GM12864 (cell line): ENCODE measurements at places on chromosomes 5 and 9.

DNA sequence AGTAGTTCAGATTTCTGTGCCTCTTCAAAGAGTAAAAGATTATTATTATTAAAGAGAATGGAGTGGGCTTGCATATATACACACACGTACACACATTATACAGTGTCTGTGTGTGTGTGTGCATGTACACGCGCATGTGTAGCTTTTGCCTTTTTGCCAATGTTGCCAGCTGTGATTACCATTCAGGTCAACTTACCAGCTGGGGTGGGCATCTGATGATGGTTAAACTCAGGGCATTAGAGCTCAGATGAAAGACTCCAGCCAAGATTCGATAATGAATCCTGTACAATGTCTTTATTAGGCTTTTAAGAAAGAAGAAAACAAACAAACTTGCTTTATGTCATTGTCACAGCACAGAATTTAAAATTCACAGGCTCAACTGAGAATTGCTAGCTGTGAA is 296.5 kb upstream of the DMAC1 start:
- no peak for DNase-seq

DNA sequence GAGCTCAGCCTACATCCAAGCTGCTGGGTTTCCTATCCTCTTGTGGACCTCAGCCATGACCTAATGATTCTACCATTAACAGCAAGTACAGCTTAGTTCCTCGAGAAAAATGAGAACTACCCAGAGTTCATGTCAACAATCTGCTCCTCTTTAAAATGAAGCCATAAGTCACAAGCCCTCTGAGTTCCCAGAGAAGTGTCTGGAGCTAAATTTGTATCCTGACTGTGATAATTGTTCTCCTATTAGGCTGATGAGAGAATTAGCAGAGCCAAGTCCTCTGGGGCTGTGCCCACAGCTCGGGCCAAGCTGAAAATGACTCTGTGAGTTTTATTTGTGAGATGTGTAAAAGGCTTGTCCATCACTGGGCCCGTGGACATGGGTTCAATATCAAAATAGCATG is 145.1 kb upstream of the SMIM23 start:
- no peak for DNase-seq

DNA sequence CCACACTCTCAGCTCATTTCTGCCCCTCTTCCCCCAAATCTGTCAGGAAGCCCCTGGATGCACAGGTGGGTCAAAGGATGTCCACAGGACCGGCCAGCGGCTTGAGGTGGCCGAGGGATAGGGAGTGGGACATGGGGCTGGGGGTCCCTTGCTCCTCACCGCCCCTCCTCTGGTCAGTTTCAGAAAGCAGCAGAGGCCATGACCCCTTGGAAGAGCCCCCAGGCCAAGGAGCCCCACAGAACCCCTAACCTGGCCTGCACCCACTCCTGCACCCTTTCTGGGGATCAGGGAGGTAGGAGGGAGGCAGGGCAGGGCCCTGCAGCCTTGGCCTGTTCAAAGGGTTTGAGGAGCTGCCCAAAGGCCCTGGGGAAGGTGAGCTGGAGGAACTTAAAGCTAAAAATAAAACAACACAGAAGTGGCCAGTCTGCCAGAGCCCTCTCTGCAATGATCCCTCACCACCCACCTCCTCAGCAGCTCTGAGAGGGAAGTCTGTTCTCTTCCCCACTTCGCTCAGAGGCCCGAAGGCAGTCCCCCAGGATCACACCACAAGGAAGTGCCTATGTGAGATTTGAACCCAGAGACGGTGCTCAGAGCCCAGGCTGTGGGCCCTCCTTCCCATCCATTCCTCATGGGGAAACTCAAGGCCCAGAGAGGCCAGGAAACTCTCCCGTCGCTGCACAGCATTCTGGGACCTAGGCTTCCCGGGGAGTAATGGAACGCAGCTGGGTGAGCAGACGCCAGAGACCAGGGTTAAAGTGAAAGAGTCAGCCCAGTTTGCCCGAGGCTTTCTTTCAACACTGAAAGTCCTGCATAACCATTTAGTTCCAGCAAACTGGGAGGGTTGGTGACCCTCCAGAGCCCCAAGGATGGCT is 910 bp downstream of the ENG start:
- DNase-seq, result no peak

- DNase-seq, result no peak
Observed at GRCh38 chr5:41196197-41196596, 17.1 kb downstream of the C6 start.

GRCh38 chr9:91647371-91647770 is 223.7 kb upstream of the NFIL3 start:
- no peak for DNase-seq

GRCh38 chr9:14391620-14392019 is 77.7 kb upstream of the NFIB start:
- DNase-seq, result no peak

DNA sequence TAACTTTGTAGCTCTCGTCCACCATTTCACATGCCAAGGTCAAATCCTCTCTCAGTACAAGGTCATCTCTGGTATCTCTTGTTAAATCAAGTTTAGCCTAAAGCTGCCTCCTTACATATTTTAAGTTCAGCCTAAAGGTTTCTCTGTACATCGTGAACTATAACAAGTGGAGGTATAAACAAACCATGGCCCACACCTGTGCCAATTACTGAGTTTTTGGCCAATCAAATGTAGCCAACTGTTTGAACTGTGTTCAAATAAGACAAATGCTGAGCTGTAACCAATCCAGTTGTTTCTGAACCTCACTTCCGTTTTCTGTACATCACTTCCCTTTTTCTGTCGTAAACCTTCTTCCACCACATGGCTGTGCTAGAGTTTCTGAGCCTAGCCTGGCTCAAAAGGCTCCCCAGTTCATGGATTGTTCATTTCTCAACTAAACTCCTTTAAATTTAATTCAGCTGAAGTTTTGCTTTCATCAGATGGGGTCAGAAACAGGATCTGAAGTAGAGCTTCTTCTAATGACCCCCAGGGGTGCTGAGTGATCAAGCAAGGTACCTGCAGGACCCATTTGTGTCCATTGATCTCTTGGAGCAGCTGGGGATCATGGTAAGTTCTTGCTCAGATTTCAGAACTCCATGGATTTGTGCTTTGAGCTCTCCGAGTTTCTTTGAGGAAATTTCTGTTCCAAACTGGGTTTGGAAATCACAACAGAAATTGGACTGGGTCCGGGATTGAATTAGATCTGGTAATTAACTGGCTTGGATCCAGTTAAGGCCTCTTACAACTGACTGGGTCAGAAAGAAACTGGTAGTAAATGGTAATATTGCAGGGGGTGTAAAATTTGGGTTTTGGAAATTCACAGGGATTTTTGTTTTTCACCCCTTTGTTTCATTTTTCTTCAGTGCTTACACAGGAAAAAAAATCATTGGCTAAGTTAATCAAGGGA is 11.0 kb upstream of the NANS start:
- peak; percentile 93 for DNase-seq

DNA sequence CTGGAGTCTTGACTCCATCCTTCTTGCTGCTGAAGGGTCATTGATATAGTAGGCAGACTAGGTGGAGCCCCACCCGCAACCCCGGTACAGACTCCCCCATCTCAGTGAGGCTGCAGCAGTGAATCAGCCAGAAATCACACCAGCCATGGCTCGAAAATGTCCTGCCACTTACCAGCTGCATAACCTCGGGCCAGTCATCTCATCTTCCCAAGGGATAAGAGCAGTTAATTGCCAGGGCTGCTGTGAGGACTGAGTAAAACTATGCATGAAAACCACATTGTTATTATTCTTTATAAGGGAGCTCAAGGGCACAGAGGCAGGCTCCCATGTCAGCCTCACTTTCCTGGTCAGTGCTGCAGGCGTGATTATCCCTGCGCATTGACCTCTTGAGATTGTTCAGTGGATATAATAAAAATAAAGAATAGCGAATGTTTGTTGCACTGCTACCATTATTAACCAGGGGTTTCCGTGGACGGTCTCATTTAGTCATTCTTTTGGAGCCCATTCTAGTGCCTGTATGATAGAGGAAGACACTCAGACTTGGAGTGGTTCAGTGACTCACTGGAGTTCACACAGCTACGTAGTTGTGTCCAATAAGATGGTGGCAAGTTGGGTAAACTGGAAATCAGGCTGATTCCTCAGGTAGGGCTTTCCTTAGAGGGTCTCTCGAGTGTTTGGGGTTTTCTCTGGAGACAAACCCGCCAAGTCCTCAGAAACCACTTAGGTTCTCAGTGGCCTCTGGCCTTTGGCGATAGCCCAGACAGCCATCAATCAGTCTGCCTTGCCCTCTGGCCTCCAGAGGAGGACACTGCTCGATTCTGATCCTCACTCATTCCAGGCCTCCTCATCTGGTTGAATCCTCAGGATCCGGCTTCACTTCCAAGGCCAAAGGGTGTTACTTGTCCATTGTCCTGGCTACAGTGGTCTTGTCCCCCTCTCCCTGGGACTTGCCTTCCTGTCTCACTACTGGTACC is 39.9 kb downstream of the COL15A1 start:
- DNase-seq, result no peak

DNA sequence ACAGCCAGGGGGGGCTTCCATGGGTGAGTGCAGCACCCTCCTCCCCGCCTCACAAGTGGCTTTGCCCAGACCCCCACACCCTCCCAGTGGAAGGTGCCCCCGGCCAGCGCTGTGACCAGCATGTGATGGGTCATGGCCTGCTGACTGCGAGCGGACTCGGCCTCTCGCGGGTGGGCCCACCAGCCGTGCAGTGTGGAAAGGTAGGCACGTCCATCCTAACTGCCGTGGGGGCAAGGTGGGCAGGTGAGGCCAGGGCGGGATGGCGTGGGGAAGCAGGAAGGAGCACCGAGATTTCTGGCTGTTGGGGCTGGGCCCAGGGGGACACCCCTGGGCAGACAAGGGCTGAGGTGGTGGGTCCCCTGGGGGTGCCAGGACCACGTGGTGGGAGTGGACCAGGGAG is 12.1 kb downstream of the SOHLH1 start:
- no peak for DNase-seq

DNA sequence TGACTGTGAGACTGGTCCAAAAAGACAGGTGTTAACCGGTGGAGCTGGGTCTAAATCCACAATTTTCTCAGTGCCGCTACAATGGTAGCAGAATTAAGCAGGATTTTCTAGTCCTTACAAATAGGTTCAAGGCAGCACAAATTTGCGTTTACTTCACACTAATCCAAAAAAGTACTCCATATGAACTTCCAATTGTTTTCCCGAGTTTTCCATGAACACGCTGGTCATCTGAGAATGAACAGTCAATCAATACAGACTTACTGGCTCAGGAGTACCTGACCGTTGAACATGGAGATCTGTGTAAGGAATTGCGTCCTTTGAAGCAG is 709 bp downstream of the SLC35D2 start:
- no peak for DNase-seq

- DNase-seq, result no peak
Observed at GRCh38 chr5:60820593-60821487, 23.2 kb downstream of the ELOVL7 start.

GRCh38 chr5:139837711-139838380 is 42.2 kb downstream of the PSD2 start:
- DNase-seq, result no peak

DNA sequence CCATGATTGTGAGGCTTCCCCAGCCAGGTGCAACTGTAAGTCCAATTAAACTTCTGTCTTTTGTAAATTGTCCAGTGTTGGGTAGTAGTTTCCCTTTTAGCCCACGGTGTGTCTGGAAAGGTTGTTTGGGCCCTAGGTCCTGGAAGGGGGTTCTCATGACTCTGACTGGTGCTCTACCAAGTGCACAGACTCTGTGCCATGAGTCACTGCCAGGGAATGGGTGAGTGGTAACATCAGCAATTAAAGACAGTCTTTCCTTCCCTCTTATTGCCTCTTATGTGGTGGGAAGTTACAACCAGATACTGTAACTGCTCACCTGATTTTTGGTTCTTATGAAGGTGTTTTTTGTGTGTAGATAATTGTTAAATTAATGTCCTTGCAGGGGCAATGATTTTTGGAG is 141.2 kb downstream of the PRDM9 start:
- DNase-seq, result no peak

DNA sequence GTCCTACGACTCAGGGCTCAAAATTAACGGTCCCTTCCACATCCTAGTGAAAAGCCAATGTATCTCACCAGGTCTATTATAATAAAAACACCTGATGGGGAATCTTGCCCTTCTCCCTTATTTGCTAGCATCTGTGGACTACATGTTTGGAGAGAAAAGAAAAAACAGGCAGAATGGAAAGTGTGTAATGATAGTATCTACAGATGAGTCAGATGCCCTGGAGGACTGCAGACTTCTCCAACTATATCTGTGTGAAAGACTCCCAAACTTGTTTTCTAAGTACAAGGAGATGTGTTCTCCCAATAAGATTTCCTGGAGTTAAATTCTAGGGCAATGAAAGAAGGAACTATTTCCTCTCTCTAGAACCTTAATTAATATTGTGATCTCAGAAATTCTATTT is 66.0 kb downstream of the FOXB2 start:
- DNase-seq, result no peak

- peak; percentile 73 for DNase-seq
Observed at GRCh38 chr5:158560170-158560569, 539.5 kb downstream of the EBF1 start.

- DNase-seq, result peak; percentile 24
Observed at GRCh38 chr9:5186416-5187169, 1.2 kb upstream of the INSL6 start.

DNA sequence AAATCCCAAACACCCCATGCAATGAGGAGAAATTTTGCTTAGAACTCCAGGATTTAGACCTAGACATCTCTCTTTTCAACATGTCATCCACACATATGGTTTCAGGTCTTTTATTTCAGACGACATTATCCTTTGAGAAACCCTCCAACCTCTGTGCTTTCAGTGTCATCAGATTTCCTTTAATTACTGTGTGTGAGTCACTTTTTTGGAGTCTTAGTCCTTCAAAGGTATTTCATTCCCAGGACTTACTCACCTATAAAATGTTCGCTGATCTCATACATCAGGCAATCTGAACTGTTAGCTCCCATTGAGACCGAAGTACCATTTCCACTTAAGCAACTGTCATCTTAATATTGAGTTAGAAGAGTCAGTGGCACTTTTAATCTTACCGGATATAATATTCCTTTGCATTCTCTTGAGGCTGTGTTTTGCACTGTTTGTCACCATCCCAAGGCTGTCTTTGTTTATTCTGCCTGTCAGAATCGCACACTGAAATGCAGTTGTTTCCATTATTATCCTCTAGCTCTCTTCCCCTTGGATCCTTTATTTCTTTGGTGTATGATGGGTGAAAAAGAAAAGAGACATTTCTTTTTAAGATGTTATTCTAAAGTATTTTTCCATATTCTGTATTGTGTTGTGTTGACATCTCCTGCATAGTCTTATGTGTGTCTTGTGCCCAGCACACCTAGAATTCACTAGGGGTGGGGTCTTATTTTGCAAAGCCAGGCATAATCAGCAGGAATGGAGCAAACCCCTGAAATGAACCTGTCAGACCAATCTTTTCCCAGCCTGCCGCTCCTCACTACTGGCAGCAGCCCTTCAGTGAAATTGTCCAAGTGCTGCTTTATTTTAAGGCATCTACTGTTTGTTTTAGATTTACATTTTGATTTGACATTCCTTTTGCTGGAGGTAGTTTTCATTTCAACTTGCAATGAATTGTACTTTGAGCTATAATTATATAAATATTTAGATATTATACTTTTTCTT is 155.4 kb downstream of the PAM start:
- DNase-seq, result no peak

GRCh38 chr9:136219276-136219675 is 14.3 kb upstream of the LHX3 start:
- no peak for DNase-seq
